ENCODE measurements at places on chromosomes 2 and 18.

- DNase-seq: no peak
Observed at GRCh38 chr2:238158018-238158508, 707 bp upstream of the ERFE start.

GRCh38 chr2:147808520-147808919 is 36.3 kb upstream of the ACVR2A start:
- no peak for DNase-seq

GRCh38 chr2:238913931-238914647 is 66.2 kb downstream of the TWIST2 start:
- DNase-seq: no peak

DNA sequence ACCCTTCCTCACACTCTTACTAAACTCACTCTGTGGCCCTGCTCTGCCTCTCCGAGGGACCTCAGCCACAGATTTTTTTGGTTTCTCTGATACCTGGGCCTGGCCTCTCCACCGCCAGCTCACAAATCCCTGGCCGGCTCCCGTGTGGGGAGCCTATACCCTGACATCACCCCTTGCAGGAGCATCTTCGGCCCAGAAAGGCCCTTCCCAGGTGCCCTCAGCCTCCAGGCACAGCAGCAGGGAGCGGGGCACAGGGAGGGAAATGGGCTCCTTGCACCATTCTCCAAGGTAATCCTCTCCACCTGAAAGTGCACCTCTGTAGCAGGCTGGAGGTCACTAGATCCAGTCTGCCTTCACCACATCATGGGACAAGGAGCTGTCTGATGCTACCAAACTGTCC is 43.2 kb downstream of the CRACDL start:
- DNase-seq: no peak

- no peak for DNase-seq
Observed at GRCh38 chr2:1769703-1770422, 25.5 kb upstream of the PXDN start.

DNA sequence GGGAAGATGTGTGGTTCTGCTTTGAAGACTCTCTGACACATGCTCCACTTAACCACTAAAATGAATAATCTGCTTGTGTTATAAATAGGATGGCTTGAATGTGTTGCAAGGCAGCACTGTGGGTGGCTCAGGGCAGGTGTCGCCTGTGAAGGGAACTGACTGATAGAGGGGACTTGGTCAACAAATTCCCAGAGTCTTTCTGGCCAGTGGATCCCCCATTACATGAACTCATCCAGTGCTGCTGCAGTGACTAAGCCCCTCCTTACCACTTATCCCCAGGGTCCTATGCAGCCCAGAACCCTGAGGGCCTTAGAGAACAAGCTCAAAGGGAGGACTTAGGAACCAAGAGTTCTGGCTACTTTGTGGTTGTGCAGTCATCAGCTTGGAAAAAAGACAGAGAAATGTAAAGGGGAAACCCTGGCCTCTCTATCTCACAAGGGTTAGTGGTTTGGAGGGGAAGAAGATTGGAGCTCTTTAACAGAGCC is 226.2 kb upstream of the TNP1 start:
- DNase-seq: no peak

DNA sequence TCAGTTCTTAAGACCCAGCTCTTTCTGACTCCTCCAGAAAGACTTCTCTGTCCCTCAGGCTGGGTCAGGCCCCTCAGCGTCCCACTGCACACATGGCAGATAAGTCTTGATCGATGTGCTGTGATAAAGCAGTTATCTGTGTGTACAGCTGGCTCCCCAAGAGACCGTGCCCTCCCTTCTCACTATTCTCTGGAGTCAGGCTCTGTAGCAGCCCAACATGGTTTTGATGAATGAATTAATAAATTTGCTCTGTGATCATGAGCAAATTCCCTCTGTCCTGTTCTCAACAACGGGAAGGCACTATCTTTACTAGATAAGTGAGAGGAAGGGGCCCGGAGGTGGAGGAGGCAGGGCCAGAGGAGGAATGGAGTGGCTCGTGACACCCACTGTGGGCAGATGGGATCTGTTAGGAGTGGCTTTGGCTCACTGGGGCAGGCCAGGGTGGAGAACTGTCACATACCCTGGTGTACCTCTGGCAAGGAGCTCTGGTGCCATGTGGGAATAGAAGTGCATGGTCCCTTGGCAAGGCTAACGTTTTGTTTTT is 48.3 kb downstream of the ZFP36L2 start:
- no peak for DNase-seq

- DNase-seq: peak; percentile 71
Observed at GRCh38 chr18:28204154-28204553, 27.2 kb upstream of the CDH2 start.

- no peak for DNase-seq
Observed at GRCh38 chr2:186868344-186868743, 19.4 kb upstream of the ZSWIM2 start.

DNA sequence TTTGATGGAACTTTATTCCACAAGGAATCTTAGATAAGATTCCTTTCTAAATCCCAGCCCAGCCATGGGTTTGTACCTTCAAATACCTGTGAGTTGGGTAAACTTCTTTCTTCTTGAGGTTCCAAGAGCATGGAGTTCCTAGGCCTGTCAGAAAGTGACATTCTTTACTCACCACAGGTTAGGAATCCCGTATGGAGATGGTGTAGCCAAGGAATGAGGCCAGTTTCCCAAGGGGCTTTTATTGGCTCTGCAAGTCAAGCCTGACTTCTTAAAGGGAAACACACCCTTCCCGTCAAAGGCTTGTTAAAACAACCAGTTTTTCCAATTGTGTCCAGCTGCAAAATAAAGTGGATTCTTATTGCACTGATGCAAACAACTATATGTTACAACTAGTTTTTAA is 45.8 kb downstream of the STK17B start:
- DNase-seq: no peak

- DNase-seq: no peak
Observed at GRCh38 chr2:110784047-110784631, 51.8 kb downstream of the ACOXL start.

- peak; percentile 96 for DNase-seq
Observed at GRCh38 chr2:128301501-128301966, 17.1 kb downstream of the HS6ST1 start.

- DNase-seq: no peak
Observed at GRCh38 chr2:178877874-178878273, 70.7 kb upstream of the TTN start.

DNA sequence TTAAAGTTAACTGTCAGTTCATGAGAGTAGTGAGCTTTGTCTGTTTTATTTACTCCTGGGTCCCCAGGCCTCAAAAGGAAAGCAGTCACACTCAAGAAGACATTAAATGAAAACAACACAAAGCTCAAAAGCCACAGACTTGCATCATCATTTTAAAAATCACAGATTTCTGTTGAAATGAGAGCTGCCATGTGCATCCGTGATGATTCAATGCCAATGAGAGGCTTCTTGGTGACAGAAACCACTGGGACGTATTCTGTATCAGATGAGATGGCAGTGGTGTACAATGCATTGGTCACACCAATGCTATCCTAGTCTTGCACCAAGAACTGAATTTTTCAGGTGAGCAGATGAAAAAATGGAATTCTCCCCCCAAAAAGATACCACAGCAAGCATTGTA is 204.8 kb downstream of the ANAPC1 start:
- DNase-seq: no peak

- DNase-seq: no peak
Observed at GRCh38 chr2:855177-855576, 95.5 kb upstream of the SNTG2 start.

DNA sequence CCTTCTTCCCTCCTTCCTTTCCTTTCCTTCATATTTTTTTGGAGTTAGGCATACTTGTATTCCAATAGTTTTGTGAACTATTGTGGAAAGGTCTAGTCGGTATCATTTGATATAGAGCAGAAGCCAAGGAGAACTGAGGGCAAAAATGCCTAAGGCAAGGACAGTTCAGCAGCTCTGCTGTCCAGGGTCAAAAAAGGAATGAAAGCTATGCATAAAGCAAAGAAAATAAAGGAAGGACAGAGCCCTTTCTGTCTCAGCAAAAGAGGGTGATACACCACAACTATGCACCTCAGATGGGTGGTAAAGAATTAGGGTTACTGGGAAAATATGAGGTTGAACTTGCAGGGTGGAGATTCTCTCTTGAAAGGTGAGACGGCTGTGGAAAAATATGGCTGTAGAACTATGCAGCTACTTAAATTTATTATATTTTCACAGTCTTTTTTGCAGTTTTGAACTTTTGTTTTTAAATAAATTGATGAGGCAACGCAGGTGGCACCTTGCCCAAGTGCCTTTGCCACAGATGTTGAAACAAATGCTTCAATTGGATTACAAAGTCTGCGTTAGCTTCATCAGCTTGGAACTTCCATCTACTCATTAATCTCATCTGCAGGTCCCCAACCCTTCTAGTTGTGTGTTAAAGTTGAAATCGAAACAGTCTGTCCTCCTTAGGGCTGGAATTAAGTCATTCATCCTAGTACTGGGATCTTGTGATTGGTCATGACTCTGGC is 20.8 kb downstream of the LHCGR start:
- DNase-seq: peak; percentile 19

DNA sequence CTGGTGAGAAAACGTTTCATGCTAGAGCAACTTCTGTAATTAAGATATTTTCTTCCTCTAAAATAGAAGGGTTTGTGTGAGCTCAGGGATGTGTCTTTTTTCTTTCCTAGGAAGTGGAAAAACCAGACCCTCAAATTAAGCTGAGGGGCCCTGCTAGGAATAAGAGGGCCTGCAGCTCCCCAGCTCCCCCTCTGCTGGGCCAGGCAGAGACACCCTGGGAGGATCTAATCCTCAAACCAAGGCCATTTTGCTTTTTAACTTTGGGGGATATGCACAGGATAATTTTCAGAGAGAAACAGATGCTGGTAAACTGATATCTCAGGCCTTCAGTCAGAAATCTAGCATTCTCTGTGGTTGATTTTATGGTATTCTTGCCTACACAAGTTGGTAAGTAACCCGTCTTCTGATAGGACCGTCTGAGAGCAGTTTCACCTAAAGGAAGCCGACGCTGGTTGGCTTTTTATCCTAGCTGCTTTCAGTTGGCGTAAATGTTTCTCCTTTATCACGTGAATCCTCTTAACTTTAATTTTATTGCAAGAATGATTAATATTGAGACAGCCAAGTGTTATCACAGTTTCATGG is 34.8 kb downstream of the SNTG2 start:
- DNase-seq: no peak

DNA sequence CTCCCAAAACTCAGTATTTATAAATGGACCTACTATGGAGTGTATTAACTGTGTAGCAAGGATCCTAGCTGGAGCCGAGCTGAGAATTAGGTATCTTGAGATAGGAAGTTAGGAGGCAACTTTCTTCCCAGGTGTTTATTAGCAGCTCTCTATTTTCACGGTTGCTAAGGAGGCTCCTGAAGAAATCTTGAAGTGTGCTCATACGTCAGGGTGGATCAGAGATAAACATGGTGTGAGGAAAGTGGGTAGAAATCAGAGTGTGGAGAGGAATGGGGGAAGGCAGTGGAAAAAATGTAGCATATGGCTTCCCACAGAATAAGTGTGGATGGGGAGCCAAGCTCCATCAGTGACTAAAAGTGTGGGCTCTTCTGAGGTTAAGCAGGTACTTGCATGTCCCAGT is 104.3 kb downstream of the ABCA12 start:
- DNase-seq: no peak

DNA sequence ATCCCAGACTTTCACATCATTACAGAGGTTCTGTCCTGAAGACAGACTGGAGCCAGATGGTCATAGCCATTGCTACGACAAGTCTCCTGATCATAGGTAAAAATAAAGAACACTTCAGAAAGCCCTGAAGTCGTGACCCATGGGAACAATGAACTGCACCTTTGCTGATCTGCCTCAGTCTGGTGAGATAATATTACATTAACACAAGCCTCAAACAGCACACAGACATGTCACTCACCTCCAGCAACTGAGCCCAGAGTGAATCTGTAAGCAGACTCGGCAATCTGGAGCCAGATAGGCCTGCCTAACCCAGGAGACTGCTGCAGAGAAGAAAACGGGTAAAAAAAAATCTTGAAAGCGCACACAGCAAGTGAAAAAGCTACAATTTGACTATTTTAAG is 79.2 kb downstream of the SLC25A12 start:
- no peak for DNase-seq

DNA sequence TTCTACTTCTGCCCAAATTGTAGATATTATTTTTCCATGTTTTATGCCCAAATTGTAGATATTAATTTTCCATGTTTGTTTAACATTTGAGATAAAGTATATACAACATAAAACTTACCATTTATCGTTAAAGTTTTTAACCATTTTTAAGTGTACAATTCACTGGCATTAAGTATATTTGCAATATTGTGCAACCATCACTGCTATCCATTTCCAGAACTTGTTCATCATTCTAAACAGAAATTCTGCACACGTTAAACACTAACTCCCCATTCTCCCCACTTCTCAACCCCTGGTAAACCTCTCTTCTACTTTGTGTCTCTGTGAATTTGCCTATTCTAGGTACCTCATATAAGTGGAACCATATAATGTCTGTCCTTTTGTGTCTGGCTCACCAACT is 162.1 kb downstream of the MGAT5 start:
- no peak for DNase-seq

DNA sequence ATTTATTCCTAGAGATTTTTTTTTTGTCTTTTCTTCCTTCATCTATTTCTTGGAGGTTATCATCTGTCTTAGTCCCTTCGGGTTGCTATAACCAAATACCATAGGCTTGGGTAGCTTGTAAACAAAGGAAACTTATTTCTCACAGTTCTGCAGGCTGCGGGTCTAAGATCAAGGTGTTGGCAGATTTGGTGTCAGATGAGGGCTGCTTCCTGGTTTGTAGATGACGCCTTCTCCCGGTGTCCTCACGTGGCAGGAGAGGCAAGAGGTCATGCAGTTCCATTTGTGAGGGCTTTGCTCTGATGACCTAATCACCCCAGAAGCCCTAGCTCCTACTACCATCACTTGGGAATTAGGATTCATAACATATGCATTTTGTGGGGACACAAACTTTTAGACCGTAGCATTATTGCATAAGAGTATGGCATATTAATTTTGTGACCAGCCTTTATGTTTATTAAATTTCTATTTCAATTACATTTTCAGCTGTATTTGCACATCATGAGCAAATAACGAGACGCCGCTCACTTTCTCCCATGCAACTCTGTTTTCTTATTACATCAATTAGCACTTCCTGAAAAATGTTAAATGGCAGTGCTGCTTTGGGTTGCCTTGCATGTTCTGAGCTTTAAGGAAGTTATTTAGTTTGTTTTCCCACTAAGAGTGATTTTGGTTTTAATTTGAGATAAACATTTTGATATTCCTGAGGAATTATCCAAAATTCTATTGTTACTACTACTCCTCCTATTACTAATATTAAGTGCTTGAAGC is 246.4 kb upstream of the HDAC4 start:
- DNase-seq: no peak

DNA sequence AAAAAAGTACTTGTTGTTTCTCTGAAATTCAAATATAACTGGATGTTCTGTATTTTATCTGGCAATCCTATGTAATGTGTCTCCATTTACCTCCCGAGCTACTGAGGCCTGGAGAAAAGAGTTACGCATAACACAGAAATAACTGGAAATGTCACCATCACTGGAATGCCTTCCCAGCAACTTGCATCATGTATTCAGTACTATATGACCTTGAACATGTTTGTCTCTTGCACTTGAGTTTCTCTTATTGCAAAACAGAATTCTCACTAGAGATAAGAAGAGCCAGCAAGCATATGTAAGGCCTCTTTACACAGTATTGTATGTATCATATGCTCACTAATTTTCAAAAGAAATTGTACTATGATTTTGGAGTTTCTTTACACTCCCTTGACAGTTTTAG is 99.6 kb upstream of the CTAGE1 start:
- no peak for DNase-seq
